Kidney capillary endothelial cell (primary cell): ENCODE measurements at places on chromosomes 5 and 9.

DNA sequence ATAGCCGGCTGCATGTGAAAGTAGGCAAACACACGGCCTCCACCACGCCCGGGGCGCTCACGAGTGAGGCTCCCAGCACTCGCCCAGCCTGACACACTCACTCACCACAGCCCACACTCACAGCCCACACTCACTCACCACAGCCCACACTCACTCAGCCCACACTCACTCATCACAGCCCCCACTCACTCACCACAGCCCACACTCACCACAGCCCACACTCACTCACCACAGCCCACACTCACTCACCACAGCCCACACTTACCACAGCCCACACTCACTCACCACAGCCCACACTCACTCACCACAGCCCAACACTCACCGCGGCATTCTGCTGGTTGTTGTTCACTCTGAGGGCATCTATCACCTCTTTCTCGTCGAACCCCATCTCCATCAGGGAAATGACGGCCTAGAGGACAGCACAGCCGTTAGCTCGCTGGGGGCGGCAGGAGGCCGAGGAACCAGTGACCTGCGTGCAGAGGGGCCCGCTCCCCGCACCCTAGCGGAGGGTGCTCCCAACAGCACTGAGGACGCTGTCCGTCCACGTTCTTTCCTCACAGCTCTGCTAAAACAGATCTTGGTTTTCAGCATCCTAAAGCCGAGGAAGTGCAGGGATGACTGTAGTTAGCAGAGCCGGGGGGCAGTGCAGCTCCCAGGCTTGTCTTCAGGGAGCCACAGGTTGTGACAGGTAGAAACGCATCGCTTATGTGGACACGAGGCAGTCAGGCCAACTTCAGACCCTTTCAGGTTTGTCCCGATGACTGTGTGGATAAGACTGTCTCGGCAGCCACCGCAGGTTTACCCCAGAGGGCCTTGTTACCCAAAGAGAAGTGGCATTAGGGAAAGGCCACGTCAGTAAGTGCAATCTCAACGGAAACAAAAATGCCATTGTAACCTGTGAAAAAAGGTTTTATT lies 21.6 kb downstream of the UBAC1 start:
- DNase-seq: no peak

GRCh38 chr9:71746023-71746757 lies 22.1 kb downstream of the CEMIP2 start:
- no peak for DNase-seq

DNA sequence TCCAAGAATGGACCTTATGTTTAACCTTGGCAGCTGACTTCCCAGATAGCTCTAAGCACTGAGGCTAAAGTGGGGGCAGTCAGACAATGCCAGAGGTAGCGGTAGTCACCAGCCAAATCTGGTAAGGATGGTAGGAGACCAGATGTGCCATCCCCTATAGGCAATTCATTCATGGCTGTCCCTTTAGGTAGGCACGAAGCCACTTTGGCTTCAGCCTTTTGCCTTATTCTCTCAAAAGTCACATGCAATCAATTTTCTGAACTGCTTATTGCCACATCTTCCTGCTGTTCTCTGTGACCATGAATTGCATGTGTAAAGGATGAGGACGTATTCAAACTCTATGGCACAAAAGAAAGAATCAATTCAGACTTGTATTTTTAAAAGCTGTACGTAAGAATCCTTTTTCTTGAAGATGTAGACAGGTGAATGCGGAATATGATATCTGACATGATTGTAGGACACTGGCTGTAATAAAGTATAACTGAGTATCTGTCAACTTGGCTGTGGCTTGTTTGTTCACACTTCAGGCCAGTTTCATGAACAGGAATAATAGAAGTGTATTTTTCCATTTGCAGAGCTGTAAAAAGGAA lies 611.7 kb downstream of the NR2F1-AS1 start:
- no peak for DNase-seq

GRCh38 chr5:26572480-26572879 lies 465.9 kb downstream of the CDH9 start:
- DNase-seq: no peak

DNA sequence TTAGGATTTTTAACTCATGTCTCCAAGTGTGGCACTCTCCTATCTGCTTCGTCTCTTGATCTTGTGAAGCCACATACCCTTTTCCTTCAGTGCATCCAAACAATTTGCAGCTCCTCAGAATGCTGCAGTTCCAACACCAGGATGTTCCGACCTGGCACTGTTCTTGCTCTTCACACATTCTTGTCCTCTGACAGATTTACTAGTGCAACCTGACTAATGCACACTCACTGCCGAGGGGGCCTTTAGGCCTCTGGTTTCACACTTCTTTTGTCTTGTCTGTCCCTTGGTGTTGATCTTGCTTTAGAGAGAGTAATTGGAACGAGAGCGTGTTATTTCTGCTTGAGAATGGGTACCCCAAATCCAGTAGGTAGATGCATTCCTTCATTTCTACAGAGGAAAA lies 15.0 kb downstream of the ARHGAP26 start:
- no peak for DNase-seq

GRCh38 chr5:156892223-156892622 lies 42.1 kb downstream of the PPP1R2B start:
- DNase-seq: no peak

- DNase-seq: no peak
These were observed 131.5 kb downstream of the ZSWIM6 start for GRCh38 chr5:61463596-61463995.

- no peak for DNase-seq
These were observed at the start of gene SLC46A2 for GRCh38 chr9:112890106-112891081. Gene SLC46A2 (minus strand): TSS chr9:112890876. CDS start chr9:112890681, 195 bp downstream.

DNA sequence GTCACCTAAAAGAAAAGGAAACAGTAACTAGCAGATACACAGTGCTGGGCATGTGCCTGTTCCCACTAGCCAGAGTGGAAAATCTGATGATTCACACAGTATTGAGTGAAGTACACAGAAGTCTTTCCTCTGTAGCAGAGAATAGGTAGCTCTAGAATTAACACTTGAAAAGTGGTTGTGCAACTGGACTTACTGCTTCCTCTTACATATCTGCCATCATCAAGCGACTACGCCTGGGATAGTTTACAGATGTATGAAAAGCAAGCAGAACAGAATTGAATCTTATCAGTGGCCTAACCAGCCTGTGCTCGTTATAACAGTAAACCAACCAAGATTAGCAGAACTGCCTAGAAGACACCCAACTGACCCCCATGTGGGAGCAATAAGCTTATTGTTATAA lies 130.6 kb downstream of the DTWD2 start:
- DNase-seq: no peak

DNA sequence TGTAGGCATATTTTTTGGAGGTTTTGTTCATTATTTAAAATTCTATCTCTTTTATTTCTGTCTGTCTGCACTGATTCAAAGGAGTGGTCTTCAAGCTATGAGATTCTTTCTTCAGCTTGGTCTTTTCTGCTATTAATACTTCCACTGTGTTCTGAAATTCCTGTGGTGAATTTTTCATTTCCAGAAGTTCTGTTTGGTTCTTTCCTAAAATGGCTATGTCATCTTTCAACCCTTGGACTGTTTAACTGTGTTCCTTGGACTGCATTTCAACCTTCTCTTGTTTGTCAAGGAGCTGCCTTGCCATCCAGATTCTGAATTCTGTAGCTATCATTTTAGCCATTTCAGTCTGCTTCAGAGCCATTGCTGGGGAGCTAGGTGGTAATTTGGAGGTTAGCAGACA lies 76.3 kb downstream of the CERT1 start:
- DNase-seq: no peak

DNA sequence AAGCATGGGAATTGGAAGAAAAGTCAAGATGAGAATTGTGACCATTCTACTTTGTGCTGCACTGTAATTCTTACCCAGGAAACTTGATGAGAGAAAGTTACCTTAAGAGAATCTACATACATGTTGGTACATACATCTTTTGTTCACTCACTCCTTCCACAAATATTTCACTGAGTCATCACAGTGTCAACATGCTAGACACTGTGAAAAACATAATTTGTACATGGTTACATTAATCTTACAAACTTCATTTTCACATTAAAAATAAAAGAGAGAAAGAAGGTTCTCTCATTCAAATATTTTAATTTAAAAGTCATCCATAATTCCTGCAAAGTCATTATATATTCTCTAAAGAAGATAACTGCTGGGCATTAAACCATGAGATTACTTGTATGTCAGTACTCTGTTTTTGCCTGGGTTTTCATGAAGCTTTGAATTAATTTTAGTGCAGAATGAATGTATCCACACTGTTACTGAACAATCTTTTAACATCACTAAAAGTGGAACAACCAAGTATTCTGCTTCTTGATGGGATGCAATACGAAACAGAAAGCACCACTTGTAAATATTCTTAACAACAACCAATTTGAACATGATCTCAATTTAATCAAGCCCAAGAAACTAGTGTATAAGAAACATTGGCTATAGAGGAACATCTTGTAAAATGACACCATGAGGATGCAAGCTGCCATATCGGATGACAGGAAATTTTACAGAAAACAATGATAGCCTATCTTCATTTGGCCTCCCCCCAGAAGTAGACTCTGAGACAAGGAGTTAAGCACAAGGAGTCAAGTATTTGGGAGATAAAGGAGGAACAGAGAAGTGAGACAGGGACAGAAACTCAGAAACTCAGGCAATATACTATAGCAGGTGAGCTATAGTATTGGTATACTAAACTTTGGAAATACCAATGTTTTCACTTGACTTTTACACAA lies 28.4 kb downstream of the ERP44 start:
- DNase-seq: no peak
